Activated naive CD4-positive, alpha-beta T cell treated with anti-CD3 and anti-CD28 coated beads, Interleukin-2, amount 50 U/mL, for 16 hours (primary cell): ENCODE measurements at places on chromosomes 2 and 18.

DNA sequence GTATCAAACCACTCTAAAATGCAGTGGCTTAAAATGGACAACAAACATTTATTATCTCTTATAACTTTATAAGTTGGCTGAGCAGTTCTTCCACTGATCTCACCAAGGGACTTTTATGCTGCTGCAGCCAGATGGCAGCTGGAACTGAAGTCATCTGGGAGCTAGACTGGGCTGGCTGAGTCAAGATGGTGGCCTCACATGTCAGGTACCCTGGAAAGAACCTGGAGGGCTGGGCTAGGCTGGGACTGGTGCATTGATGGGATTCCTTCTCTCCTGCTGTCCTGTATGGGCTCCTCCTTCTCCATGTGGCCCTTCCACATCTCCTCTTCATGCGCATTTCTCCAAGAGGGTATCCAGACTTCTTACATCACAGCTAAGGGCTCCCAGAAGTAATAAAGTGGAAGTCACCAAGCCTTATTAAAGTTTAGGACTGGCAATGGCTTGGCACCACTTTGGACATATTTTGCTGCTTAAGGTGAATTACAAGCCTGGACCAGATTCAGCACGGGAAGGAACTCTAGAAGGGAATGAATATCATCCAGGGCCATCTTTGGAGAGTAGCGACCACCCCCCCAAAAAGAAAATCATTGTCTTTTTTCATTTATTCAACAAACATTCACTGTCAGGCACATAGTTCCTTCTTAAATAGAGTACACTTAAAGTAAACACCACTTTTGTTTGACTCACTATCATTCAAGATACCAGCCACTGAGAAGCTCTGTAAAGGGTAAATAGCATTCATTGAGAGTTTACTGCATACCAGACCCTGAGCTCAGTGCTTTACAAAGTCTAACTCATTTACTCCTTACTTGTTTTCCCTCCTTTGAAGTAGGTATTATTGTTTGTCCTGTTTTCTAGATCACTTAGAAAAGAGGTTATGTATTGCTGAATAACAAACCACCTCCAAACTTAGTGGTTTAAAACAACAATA is 138.0 kb downstream of the ZFP36L2 start:
- no peak for DNase-seq

DNA sequence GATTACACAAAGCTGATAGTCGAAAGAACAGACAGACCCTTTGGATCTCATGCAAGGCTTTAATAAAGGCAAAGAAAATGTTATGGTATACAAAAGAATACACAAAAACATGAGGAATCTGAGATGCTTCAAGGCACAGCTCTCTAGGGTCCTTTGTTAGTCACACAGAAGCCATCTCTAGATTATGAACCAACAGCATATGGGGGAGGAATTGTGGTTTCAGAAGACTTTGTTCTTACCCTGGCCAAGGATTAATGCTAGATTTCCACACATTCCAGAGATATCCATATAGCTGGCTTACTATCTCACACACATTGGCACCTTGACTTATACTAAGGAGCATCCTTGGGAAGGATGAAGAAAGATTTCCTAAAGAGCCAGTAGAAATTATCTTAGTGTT is 206.1 kb downstream of the GULP1 start:
- no peak for DNase-seq

GRCh38 chr18:41034413-41034812 is 920.6 kb upstream of the PIK3C3 start:
- DNase-seq, result no peak

GRCh38 chr2:159091976-159092375 is 123.5 kb downstream of the TANC1 start:
- DNase-seq, result no peak

DNA sequence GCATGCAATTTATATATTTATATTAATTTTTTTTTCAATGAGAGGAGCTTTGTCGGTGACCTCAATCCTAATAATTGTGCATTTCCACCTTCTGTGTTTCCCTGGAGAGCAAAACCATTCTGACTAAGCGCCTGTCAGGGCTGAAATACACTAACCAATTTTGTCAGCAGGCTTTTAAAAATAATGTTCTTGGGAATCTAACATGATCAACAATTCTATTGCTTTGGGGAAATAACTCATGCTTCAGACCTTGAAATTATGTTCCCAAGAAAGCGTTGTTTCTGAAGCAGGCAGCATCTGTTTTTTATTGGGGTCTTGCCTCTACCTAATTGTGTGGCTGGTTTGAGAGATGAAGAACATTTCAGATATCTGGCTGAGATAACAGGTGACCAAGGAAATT is 129.1 kb upstream of the ALKAL2 start:
- no peak for DNase-seq

DNA sequence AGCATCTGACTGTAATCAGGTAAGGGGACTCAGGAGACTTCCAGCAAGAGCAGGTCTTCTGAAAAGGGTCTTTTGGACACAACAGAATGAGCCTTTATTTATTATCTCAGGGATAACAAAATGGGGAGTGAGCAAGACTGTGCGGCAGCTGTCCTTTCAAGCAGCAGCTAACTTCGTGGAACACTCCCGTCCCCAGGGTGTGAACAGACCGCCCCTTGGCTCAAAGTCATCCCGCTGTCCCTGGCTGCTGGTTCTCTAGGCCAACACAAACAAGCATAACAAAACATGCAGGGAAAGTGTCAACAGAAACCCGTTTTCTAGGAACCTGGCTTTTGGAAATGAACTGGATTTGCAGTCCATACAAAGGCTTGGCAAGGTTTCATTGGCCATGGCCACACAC is 787.9 kb upstream of the FANCL start:
- no peak for DNase-seq

GRCh38 chr2:7007846-7008741 is 90.9 kb downstream of the RNF144A start:
- no peak for DNase-seq

DNA sequence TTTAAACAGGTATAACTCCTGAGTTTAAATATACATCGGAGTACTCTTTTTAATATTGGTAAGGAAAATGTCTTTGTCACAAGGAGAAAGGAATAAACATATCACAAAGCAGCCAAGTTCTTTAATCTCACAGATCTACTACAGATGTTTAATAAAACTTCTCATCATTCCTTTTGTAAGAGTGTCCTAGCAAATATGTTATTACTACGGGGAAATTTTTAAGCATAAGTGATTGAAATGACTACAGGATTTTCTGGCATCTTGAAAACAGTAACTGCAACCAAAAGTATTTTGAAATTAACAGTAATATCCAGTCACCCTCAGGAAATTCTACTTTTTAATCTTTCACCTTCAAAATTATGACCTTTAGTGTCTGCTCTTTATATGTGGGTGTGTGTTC is 403.1 kb downstream of the IRS1 start:
- DNase-seq, result no peak
